ENCODE measurements at places on chromosomes 6 and 20.

DNA sequence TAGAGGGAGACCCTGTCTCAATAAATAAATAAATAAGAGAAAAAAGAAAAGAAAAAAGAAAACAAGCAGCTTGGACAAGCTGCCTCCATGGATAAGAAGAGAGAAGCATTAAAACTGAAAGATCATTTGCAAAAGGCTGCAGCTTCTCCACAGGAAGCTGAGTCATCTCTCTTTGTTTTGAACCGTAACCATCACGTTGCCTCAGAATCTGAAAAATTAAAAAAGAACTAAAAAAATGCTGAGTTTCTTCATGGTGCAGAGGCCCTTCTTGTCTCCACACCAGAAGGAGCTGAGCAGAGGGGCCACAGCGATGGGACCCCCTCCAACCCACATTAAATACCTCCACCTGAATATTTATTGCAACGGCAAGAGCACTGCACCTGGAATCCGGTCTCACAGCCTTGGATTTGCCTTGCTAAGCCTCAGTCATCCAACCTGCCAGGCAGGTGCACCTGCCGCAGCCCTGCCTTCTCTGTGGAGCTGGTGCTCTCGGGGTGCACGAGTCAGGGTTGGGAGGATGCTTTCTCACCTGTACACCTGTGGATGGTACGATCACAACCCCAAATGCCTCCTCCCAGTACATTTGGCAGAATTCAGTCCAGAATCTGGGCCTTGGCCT is 28.1 kb downstream of the TOX2 start:
- DNase-seq: peak; percentile 47

DNA sequence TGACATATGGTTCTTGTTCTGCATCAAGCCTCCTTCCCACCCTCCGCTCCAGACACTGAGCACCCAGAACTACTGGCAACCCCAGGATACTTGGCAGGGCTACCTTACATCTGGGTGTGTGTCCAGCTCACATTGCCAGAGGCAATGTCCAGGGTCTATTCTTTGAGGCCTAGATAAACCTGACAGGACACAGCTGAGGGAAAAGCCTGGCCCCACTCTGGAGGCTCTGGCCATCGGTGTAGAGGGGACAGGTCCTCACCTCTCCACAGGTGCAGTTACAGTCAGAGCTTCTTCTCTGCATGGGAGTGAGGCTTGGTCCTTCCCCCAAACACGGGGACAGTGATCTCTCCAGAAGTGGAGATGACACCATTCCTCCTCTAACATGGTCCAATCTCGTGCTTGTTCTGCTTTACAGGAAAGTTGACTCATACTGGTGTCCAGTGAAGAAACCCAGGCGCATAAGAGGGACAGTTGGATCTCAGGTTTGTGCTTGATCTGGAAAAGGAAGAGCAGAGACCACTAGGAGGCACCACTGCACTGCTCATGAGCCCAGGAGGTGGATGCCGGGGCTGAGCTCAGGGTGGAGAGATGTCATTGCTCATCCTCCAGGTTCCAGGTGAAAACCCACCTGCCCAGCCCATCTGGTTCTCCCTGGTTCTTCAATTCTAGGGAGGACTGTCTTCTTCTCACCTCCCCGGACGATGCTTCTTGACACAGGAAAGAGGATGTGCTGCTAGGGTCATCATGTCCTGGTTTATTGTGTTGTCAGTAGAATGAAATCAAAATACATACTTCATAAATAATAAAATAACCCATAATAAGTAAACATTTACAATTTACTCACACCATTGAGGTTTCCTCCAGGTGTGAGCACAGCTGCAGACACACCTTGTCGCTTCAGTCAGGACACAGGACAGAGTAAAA is 14.7 kb downstream of the HLA-F start:
- DNase-seq: peak; percentile 72

- DNase-seq: no peak
Measured at GRCh38 chr6:83341765-83342164, 89.1 kb downstream of the ME1 start.

DNA sequence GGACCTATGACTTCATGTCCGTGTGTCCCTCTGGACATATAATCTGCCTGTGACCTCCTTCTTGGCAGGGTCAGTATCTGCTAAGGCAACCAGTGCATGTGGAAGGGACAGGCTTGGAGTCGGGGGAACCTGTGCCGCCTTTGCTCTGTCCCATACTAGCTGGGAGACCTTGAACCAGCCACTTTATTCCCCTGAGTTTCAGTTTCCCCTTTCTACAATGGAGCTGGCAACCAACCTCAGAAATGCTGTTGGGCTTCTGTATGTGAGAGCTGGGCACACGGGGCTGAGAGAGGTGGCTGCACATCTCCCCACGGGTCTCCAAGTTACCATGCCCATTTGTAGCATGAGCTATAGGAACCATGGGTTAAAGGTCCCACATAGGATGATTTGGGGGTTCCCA is 53.8 kb downstream of the CD40 start:
- no peak for DNase-seq

GRCh38 chr6:113137426-113137825 is 719.7 kb upstream of the MARCKS start:
- no peak for DNase-seq

- peak; percentile 63 for DNase-seq
Measured at GRCh38 chr20:25042531-25043498, 15.1 kb downstream of the ACSS1 start.

DNA sequence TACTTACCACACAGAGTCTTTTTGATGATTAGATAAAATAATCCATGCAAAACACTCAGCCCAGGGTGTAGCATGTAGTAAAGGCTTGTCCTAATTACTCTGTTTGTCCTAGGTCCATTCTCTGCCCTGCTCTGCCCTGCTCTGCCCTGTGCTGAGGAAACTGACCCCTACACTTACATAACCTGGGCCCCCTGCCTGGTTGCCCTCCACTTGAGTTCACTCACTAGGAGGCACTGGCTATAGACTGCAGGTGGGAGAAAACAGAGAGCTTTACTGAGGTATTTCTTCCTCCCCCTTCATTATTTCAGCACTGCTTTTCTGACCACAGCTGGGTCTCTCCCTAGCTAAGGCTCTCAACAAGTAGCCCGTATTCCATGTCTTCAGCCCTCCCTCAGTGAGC is 70.9 kb upstream of the TBX18 start:
- DNase-seq: no peak

DNA sequence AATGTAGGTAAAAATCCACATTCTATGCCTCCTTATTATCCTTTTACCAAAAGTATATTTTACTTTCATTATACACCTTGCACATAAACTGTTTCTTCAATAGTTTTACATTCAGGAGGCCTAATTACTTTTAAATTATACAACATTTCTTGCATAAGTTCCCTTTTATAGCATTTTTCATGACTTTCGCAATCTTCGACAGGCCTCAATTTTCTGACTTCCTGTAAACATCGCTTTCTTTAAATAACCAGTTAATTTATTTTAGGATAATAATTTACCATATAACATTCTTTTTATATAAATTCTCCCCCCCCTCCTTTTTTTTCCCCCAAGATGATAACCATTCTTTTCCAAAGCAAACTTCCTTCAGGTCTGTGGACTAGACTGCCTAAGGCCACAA is 9.2 kb downstream of the SLC35A1 start:
- no peak for DNase-seq

DNA sequence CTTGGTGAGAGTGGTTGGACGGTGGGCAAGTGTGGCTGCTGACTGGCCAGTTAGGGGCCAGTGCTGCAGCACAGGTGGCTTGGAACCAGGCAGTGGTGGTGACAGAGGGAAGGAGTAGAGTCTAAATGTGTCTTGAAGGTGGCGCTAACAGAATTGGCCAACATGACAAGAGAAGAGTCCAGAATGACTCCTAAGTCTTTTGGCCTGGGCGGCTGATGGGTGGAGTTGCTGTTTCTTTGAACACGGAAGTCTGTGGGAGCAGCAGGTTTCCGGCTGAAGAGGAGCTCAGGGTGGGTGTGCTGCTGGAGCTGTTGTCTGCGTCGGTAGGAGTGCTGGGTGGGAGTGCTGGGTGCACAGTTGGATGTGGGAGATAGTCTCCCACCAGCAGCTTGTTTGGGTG is 10.1 kb downstream of the LSM14B start:
- DNase-seq: no peak

GRCh38 chr6:158561321-158561884 is 1.5 kb downstream of the TMEM181 start:
- DNase-seq: no peak

DNA sequence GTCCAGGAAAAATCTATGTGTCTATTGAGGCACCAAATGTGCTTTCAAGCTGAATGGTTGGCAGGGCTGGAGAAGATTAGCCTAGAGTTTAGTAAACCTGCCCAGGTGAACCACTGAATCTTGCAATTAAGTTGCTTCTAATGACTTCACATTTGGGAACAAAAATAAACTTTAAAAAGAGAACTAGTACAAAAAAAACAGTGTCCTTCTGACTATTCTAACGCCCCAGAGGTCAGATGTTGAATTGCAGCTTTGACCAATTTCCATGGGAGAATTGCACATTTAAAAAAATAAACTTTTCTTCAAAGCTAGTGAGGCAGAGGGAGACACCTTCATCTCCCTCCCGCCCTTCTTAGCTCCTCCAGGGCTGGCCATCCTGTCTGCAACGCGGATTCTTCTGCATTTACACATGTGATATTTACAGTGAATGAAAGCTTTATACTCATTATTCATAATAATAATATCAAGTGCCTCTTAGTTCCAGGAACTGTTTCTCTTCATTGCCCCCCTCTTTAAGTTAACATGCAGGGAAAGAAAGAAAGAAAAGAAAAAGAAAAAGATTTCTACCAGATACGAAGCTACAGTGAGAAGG is 270.2 kb downstream of the SMOC2 start:
- DNase-seq: no peak

GRCh38 chr6:85421972-85422371 is 27.9 kb upstream of the NT5E start:
- no peak for DNase-seq

- no peak for DNase-seq
Measured at GRCh38 chr6:36827261-36828079, 11.8 kb downstream of the CPNE5 start.

- DNase-seq: no peak
Measured at GRCh38 chr6:134821928-134822864, 127.7 kb downstream of the ALDH8A1 start.

- DNase-seq: no peak
Measured at GRCh38 chr20:9510911-9511310, 3.5 kb upstream of the LAMP5 start.

- DNase-seq: no peak
Measured at GRCh38 chr6:22653980-22654610, 84.7 kb downstream of the HDGFL1 start.

DNA sequence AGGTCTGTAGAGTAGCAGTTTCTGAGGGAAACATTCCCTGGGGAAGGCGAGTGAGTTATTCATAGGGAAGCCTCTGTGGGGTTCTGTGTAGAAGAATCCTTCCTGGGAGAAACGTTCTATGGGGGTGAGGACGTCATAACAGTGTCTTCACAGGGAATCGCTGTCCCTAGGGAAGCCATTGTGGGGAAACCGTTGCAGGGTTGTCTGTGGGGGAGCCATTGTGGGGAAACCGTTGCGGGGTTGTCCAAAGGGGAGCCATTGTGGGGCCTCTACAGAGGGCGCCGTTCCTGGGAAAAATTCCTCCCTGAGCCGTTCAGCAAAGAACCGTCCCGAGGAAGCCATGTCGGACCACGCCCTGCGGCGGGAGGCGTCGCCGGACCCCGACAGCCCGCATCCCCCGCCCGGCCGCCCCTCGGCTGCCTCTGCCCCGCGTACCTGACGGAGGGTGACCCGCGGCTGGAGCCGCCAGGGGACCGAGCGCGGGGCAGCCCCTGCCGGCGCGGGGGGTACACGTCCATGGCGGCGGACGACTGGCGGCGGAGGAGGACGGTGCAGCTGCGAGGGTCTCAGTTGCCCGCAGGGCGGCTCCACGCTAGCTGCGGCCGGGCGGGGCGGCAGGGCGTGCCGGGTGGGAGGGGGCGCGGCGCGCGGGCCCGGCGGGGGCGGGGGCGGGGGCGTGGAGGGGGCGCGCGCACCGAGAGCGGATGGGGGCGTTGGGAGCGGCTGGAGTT is at the start of gene DNAAF9:
DNAAF9 (minus strand) TSS at position 630 of the 731 bp plus-strand sequence; CDS start at position 518, 112 bp downstream.
- peak; percentile 57 for DNase-seq

GRCh38 chr20:32248043-32248442 is 29.4 kb upstream of the KIF3B start:
- no peak for DNase-seq

DNA sequence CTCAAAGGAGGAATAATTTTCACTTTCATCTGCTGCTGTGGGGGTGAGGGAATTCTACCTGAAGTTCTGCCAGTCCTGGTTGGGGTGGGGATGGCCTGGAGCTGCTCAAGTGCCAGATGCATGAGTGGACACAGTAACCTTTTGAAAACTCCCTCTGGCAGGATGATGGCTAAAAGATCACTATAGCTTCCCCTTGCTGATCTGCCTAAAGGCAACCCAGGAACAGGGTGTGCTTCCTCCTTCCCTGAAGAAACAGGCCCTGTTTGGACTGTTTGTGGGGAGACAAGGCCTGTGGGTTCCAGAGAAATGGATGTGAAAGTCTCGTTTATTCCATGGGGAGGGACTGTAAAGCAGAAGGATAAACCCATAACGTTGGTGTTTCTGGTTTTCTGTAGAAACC is 176.9 kb downstream of the DTNBP1 start:
- DNase-seq: no peak

DNA sequence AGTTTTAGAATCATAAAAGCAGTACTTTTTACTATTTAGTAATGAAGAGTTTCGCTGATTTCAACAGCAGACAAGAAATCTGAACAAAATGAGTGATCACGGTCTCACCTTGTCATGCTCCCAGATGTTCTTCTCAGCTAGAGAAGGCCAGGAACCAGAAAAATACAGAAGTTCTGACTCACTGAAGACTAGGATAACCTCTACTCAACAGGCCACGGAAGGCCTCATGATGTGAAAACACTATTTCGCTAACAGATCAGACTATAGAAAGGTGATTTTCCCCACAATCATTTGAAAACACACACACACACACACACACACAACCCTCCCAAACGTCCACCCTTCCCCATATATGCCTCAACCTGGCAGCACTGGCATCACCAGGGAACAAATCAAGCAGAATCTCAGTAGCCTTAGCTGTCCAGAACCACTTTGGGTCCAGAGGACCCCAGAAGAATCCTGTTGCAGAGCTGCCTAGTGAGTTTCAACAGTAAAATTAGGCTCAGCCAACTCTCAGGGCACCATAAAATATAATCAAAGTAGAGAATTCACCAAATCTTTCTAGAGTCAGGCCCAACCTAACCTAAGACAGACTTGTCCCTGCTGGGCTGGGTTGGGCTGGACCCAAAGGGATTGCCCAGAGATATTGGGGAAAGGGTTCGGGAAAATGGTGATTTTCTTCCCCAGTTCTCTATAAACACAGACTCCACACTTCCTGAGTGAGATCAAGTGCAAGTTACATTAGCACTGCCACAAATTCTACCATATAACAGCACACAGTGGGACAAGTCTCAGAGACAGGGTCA is 7.9 kb downstream of the EXOC2 start:
- DNase-seq: no peak
